ENCODE measurements at places on chromosomes 7 and 10.

DNA sequence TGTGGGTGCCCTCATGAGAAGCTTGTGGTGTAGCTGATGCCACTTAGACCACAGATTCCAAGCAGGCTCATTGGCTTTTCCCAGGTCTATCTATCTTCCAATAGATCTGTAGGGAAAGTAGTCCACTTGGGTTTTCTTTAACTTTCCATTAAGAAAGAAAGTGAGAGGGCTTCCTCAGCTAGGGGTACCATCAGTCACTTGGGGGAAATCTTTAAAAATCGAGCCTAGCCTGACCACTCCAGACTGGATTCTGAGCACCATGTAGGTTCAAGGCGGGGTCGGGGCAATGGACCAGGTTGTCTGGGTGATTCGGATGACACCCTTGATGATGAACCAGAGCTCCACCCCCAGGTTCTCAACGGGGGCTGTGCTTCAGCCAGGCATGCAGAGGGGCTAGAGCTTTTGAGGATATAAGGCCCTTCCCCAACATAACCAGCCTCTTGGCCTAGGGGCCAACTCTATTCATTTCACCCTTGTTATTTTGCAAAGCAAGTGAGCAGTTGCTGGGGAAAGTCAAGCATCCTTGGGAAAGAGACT, 27.0 kb downstream of the ITPRIP start:
- DNase-seq = no peak

DNA sequence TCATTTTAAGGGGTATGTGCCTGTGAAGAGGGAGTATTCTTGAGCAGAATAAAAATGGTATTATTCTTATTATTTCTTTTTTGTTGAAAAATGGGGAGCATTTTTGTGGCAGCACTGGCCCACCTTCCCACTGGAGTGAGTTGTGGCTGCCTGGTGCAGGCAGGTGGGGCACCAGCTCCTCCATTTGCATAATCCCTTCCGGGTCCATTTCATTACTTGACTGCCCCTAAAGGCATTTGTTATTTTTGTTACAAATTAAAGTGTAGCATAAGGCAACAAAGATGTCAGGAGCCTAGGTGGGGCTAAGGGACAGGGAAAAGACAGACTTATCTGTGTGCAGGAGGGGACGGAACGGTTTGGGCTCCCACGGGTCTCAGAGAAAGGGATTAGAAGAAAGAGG, 26.8 kb downstream of the GOLGA7B start:
- DNase-seq = no peak

DNA sequence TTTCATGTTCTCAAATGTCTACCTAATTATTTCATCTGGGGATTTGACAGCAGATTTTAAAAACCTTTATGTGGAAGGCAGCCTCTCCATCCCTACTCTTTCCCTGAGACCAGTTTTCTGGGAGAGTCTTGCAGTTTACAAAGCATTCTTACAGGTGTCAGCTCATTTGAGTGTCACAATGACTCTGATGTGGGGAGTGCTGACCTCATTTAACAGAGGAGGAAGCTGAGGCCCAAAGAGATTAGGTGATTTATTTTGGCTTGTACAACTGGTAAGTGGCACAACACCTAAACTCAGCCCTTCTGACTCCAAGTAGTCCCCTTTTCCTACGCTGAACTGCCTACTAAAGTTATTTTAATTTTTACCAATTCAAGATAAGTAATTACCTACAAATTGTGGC, 33.3 kb upstream of the MAT1A start:
- no peak for DNase-seq

- DNase-seq = peak; percentile 8
These were observed 311.2 kb downstream of the RNLS start for GRCh38 chr10:88271761-88272543.

- no peak for DNase-seq
These were observed 611.3 kb upstream of the GALNT17 start for GRCh38 chr7:70520611-70521010.

DNA sequence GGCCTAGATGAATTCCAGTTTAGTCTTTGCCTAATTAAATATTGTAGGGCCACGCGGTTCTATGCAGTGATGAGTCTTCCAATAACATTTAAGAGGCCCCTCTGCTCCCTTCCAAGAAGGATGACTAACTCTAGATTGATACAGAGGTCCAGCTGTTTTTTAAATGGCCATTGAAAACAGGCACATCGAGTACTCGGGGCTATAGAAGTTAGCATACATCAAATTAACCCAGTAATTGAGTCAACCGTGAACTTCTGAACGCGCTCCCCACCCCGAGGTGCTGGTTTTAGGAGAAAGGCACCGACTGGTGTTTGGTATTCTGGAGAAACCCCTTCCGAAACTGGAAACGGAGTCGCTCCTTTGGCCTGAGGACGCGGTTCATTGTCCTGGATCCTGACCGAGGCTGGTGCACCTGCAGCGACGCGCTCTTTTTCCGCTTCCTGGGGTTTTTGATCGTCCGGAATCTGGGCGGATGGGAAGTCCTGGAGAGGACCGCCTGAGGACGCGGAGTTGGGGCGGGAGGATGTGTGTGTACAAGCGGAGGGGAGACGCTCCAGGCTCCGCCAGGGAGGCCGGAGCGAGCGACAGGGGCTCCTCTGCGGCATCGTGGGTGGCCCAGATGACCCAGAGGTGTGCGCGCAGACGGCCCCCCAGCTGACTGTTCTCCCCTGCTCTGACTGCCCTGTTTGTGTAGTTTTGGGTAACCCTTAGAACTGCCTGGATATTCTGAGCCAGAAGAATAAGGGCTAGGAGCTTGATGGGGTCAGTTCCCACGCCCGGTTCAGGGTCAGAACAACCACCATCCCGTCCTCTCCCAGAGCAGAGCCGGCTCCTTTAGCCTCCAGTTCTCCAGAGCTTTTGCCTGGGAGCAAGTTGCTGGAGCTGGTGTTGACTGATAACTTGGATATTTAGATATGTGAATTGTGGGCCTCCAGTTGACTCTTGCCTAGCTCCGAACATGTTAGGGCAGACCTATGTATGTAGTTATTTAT, 711 bp downstream of the FAM221A start:
- peak; percentile 53 for DNase-seq

DNA sequence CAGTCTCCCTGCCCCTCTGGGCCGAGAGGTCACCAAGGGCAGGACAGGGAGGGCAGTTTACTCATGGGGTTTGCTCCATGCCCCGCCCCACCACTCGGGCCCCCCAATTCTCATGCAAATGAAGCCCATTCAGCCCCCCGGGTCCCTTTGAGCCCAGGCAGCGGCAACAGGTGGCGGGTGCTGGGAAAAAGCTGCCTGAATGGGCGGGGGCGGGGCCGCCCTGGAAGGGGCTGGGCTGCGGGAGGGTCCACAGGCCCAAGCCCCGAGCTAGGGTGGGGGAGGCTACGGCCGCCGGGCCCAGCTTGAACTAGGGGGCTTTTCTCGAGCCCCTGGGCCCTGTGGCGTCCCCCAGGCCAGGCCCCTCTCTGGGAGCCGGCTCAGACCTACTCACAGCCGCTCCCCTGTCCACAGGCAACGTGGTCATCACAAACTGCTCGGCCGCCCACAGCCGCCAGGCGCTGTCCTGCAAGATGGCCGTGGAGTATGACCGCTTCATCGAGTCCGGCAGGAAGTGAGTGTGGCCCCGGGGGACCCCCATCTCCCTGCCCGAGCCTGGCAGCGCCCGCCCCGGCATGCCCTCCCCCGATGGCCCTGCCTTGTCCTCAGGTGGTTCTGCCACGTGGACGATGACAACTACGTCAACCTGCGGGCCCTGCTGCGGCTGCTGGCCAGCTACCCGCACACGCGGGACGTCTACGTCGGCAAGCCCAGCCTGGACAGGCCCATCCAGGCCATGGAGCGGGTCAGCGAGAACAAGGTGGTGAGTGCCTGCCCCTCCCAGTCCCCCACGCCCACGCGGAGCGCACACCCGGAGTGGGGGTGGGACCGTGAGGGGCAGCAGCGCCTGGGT, 5.5 kb downstream of the LFNG start:
- no peak for DNase-seq

DNA sequence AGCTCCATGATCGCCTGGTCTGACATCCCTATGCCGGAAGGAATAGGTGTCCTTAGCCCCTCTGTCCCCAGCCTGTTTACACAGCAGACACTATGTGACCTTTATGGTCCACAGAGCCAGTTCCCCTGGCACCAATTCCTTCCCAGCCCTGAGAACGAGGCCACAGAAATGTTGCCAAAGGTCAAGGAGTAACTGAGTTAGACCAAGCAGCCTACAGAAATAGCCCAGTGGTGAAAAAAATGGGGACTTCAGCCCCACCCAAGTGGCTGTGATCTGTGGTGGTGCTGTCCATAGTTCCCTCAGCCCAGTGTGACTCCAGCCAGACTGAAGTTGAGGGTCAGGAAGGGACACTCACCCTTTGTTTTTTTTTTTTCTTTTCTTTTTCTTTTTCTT, 2.5 kb downstream of the PGAM2 start:
- DNase-seq = no peak

DNA sequence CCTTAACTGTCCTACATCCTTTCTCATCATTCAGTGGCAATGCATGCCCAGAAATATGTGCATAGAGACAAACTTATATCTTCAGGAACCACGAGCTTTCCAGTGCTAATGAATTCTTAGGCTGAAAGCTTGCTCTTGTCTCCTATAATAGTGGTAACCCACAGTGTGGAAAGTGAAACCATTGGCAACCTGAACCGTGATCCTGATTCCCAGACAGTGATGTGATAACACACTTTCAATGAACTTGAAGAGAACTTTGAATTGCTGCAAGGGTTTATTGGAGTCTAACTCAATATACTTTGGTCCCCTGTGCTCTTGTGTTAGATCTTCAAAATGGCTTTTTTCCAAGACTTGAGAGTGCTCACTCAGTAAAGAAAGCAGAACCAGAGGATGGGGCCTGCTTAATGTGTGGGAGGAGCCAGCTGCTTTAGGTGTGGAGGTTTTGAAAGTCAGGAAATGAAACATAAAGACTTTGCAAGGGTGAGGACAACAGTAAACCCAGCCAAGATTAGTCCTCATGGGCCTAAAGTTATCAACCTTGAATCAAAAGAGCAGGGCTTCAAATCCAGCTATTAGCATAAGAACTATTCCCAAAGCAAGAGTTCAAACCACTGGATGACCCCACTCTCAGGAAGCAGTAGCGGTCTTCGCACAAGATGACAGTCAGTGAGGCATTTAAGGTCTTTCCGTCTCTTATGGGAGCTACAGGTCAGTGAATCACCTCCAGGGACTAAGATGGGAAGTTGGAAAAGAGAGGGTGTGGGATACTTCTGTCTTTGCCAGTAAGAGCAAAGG, 332.4 kb upstream of the NRP1 start:
- DNase-seq = no peak

- no peak for DNase-seq
These were observed 80.7 kb downstream of the SPDYE5 start for GRCh38 chr7:75572814-75573213.

DNA sequence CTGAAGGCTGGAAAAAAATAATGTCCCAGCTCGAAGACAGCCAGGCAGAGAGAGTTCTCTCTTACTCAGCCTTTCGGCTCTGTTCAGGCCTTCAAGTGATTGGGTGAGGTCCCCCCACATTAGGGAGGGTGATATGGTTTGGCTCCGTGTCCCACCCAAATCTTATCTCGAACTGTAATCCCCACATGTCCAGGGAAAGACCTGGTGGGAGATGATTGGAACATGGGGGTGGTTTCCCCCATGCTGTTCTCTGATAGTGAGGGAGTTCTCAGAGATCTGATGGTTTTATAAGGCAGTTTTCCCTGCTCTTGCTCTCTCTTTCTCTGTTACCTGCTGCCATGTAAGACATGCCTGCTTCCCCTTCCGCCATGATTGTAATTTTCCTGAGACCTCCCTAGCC, 36.6 kb upstream of the LEP start:
- DNase-seq = no peak

- DNase-seq = no peak
These were observed 767.4 kb upstream of the GHITM start for GRCh38 chr10:83371696-83372490.

GRCh38 chr10:31090894-31091607, 59.4 kb upstream of the ZNF438 start:
- no peak for DNase-seq

DNA sequence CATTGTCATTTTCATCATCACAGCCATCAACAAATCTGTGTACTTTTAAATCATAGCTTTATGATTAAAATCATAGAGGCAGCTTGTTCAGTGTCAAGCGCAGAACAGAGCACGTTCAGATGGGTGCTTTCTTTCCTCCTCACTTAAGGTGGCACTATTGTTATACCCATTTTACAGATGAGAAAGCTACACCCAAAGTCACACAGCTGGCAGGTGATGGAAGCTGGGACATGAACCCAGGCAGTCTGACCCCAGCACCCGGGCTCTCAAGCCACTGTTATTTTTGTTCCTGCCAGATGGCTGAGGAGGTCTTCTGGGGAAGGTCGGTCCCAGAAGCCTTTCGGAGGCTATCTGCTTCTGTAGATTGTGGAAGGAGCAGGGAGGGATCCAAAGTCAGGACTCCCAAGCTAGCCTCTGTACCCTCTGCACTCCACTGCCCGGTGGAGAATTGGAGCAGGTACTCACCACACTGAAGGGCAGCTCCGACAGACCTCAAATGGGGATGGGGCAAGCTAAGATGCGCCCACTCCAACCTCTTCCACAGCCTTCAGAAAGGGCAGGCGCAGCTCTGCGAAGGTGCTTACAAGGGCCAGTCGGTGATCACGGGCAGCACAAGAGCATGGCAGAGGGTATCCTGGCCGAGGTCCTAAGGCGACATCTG, 610 bp downstream of the AVPI1 start:
- no peak for DNase-seq
